Cardiac septum (tissue), 1 donor: ENCODE measurements at places on chromosomes 5 and 9. TPM values are rescaled to one million over a fixed set of nuclear protein-coding genes. Genes with fewer than 3 reads are reported as not detected.

Gene ENTPD8
- total RNA-seq = not detected

- DNase-seq = no peak
Measured at GRCh38 chr9:130473566-130473965, 28.8 kb downstream of the ASS1 start.

DNA sequence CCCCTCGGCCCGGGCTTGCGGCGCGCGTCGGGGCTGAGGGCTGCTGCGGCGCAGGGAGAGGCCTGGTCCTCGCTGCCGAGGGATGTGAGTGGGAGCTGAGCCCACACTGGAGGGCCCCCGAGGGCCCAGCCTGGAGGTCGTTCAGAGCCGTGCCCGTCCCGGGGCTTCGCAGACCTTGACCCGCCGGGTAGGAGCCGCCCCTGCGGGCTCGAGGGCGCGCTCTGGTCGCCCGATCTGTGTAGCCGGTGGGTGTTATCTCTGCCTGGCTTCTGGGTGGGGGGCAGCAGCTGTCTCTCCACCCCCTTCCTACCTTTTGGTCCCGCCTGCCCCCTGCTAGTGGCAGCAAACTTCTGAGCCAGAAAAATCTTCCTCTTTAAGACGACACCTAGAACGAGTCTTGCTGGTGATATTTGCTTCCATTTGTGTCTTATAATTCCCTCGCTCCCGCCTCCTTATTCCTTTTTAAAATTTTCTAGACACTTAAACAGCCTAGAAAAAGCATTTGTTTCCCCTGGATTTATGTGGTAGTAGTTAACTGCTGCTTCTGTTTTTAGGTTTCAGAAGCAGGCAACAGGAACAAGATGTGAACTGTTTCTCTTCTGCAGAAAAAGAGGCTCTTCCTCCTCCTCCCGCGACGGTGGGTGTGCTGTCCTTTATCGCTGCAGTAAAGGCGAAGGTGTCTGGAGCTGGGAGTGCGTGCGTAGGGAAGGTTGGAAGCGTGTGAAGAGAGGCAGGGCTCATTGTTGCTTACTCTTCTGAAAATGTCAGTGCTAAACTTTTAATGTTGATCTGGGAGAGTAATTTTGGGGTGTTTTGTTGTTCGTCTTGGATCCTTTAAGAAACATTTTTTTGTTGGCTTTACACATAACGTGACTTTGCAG is 554 bp downstream of the JAK2 start:
- peak; percentile 79 for DNase-seq

DNA sequence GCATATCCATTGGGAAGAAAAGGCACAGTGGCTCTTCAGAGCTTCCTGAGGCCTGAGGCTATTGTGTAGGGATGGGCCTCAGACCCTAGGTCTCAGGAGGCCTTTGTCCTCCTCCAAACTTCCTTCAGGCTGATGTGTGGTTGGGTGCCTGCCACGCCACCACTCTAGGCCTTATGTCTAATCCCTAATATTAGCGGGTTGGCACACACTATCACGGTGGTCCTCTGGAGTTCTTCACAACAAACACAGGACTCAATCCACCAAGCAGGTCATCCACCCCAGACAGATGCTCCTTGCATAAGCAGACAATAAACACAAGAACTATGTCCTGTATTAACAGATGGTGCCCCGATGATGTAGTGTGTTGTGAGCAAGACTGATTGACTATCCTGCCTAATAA is 31.0 kb upstream of the FSTL4 start:
- DNase-seq = no peak

GRCh38 chr5:131193106-131193505 is 22.4 kb downstream of the LYRM7 start:
- no peak for DNase-seq

Gene PCDHGA12
- total RNA-seq = 10.3 TPM

- DNase-seq = no peak
Measured at GRCh38 chr5:33612386-33612785, 171.6 kb downstream of the TARS1 start.

- DNase-seq = no peak
Measured at GRCh38 chr9:97918611-97919010, 3.7 kb downstream of the TRMO start.

Gene TAF11L5
- not detected for total RNA-seq

Gene RMRP
- total RNA-seq = 10,677 TPM

Gene ARL14EPL
- total RNA-seq = not detected
